Activated CD8-positive, alpha-beta memory T cell treated with anti-CD3 and anti-CD28 coated beads for 1 hour (primary cell): ENCODE measurements at places on chromosomes 13 and 19.
A peak's percentile ranks its signal among the peaks of the same experiment; 100 is the strongest.

DNA sequence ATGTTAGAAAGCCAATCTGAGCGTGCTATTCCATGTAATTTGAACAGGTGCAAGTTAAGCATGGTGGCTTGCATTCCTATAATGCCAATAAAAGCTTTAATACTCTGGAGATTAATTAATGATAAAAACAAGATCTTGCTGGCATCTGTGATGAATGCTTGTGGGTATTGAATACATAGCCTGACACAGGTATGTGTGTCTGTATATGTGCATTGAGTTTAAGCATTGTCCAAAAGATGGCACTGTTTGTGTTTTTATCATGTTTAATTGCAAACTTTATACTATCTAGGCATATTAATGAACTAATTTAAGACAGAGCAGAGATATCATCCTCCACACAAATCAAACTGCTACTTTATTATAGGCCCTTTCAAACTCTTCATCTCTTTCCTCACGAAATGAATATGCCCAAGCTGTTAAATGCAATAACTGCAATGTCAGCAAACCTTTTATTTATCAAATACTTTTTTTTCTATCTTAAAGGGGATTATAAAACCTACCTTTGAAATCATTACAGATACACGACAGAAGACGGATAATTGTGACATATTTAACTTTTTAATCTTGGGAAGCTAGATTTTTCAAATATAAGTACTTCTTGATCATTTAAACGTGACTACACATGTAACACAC lies 86.5 kb downstream of the TNFSF11 start:
- no peak for DNase-seq

- no peak for DNase-seq
Measured at GRCh38 chr13:98565726-98566565, 11.0 kb downstream of the STK24 start.

DNA sequence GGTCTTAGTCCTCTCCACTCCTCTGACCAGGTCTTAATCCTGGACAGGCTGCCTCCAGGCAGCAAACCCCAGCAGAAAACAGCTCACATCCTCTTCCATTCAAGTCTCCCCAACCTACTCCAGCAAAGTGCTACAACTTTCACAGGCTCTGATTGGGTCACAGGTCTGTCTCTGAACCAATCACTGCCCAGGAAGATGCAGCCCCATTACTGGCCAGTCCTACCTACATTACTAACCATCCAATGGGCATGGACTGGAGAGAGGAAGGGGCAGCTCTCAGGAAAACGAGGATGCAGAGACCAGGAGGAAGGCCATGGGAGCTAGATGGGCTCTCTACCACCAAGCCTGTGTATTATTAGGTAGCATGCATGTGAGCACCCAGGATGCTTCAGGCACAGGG lies 12.2 kb downstream of the MED26 start:
- no peak for DNase-seq

DNA sequence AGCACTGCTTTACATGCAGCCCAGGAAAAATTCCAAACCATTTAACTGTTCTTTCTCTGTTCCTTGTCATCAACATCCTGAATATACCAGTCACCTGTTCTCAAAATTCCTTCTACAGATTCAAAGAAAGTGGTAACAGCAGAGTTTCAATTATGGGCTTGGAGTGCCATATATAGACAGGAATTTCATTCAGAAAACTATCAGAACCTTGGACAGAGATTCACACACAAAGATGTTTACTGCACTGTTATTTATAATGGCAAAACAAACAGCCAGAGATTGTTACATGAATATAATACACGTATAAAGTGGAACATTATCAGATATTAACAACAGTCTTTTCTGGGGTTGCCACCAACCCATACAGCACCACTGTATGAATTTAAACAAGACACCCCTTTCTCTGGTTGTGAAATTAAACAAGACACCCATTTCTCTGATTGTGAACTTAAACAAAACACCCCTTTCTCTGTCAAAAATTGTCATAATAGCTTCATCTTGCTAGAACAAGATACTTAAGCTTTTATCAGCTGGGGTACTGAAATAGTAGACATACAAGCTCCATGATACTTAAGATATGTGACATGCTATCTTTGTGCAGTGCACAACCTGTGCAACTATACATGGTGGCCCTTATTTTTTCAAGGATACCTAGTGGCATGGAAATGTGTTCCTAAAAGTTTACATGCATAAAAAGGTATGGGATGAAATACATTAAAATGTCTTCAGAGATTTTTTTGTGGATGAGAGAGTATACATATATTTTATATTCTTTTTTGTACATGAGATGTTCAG lies 12.6 kb downstream of the CACNA1A start:
- DNase-seq = no peak

GRCh38 chr13:106061781-106062180 lies 473.7 kb downstream of the EFNB2 start:
- no peak for DNase-seq

- no peak for DNase-seq
Measured at GRCh38 chr13:79497064-79497463, 16.1 kb downstream of the NDFIP2 start.

- no peak for DNase-seq
Measured at GRCh38 chr19:35459414-35460082, 11.5 kb downstream of the FFAR2 start.

- DNase-seq = no peak
Measured at GRCh38 chr13:100773429-100773828, 98.8 kb upstream of the TMTC4 start.

DNA sequence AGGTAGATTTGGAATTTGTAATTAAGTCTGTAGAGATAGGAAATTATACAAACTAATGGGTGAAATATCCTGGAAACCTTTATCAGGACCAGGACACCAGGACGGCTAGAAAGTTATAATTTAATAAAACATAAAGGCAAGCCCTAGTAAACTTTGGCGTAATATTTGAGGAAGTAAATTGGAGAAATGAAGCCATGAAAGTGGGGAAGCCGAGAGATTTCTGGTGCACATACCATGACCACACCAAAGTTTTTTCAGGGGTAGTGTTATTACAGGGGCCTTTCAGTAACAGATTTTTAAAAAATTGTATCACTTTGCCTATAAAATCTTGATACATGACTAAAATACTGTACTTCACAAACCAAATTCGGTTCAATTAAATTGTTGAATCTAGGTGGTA lies 54.7 kb upstream of the URAD start:
- no peak for DNase-seq

- DNase-seq = peak; percentile 39
Measured at GRCh38 chr19:6125571-6125989, 9.9 kb upstream of the ACSBG2 start.

GRCh38 chr19:44689290-44690130 lies 9.4 kb upstream of the CEACAM16 start:
- DNase-seq = peak; percentile 74

DNA sequence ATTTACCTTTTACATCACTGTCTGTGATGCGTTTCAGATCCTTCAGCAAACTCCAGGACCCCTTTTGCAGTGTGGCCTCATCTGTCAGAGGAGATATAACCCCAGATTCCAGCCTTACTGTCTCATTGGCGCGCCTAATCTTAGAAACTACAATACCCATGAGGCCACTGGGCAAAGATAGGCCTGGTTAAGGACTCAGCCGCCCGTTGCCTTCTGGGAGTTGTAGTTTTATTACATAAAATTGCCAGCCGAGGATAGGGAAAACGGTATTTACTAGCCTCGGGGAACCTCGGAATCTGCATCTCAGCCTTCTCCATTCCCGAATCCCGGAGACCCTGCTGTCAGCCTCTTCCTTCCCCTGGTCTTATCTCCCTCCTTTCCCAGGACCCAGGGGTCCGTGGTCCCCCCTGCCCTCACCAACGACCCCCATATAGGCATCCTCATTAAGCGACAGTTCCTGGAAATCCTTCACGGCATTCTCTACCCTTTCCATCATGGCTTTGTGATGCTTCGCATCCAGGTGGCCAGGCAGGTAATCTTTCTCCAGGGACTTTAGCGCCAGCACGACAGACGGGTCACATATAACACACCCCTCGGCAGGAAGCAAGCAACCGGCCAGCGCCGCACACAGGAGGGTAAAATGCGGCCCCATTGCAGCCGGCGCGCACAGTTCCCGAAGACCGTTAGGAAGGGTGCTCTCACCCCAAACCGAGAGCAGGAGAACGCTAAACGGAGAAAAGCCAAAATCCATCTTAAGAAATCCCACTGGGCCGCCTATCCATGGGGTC lies 1.3 kb downstream of the IZUMO1 start:
- no peak for DNase-seq

- DNase-seq = no peak
Measured at GRCh38 chr19:4473011-4473762, 1.1 kb downstream of the HDGFL2 start.

DNA sequence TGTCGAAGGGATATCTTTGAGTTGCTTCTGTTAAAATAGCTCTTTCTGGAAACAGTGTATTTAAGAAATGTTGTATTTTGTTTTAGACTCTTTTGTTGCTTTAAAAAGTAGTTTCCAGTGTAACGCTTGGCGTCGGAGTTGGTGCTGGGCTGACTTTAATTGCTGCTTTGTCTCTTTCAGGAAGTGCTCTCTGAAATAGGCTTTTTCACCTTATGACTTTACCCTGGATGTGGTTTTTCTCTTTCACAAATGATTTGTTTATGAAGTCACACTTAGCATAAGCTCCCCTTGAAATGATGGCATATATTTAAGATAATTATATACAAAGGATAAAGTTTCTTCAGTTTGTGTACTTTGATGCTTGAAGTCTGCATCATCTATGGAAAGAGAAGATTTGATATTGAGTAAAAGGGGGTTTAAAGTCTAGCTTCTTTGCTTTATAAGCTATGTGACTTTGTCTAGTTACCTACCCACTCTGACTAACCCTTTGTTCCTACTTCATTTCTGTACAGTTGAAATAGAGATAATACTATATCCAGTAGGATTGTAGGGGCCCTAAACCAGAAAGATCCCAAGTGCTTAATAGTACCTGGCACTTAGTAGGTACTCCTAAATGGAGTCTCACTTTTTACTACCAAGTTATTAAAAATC lies at the start of gene GPR18:
Gene GPR18, minus strand, starts transcription at position 170 of the 651 bp plus-strand sequence. CDS start 2,507 bp downstream, outside the sequence.
- no peak for DNase-seq

DNA sequence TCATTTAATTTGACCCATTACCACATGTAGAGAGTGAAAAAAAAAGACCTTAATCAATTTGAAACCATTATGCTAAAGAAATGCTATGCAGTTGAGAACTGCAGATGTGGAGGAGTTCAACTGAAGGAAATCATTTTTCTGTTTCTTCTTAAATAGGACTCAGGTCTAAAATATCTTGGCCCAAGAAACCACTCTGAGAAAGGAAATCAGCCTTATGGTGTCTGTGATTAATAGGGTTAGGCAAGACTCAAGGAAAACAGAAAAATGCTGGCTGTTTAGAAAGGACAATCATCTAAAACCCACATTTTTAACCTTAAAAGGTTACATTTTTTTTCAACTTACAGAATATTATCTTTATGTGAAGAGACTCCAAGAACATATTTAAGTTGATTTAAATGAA lies 1.9 kb upstream of the SLITRK1 start:
- DNase-seq = no peak

GRCh38 chr13:110450016-110450900 lies 111.3 kb downstream of the RAB20 start:
- DNase-seq = no peak

- no peak for DNase-seq
Measured at GRCh38 chr19:28519218-28519779, 693.7 kb downstream of the UQCRFS1 start.

DNA sequence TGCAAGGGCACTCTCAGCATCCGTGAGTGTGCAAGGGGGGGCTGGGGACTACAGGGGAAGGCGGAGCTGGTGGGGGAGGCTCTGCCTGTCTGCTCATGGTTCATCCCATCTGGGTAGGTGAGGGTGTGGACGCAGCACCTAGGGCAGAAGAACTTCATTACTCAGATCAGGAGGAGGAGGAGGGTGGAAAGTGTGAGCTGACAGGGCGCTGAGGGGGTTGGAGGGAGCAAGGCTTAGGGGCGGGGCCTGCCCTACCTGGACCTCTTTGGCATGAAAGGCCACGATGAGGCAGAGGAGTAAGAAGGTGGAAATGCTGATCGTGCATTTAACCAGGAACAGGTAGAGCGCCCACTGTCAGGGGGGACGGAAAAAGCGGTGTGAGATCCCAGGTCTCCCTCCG lies 4.5 kb downstream of the KCNN4 start:
- DNase-seq = no peak

DNA sequence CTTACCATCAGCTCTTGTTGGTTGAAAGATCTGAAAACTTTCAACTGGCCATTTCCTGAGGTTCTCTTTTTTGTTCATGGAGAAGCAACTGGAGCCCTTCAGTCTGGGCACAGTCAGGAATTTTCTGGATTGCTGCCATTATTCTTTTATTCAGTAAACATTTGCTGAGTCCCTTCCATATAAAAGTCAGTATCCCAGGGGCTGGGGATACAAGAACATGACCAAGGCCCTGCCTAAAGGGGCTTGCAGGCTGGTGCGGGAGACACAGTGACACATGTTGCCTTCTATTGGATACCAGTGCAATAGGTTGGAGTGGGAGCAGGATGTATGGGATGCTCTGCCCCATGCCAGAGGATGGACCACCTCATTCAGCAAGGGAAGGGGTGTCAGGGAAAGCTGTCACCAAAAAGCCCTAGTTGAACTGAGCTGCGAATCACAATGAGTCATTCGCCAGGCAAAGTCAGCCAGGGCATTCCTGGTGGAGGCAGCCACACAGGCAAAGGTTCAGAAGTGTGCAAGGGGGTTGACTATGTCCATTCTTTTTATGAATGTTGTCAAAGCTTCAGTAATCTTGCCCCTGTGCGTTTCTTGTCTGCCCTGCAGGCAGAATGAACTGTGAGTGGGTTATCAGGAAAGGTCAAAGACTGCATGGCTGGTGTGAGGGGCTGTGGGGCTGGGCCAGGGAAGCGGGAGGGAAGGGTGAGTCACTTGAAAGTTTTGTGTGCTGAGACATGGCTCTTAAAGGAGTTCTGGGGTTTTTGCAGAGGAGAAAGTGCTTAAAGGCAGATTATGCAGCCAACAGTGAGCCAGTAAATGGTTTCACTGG lies 395.9 kb downstream of the KCNRG start:
- no peak for DNase-seq

- DNase-seq = no peak
Measured at GRCh38 chr19:6087074-6087571, 23.2 kb downstream of the RFX2 start.

- no peak for DNase-seq
Measured at GRCh38 chr19:3146677-3147100, 10.9 kb downstream of the GNA15 start.
